ENCODE measurements at places on chromosomes 2 and 18.

DNA sequence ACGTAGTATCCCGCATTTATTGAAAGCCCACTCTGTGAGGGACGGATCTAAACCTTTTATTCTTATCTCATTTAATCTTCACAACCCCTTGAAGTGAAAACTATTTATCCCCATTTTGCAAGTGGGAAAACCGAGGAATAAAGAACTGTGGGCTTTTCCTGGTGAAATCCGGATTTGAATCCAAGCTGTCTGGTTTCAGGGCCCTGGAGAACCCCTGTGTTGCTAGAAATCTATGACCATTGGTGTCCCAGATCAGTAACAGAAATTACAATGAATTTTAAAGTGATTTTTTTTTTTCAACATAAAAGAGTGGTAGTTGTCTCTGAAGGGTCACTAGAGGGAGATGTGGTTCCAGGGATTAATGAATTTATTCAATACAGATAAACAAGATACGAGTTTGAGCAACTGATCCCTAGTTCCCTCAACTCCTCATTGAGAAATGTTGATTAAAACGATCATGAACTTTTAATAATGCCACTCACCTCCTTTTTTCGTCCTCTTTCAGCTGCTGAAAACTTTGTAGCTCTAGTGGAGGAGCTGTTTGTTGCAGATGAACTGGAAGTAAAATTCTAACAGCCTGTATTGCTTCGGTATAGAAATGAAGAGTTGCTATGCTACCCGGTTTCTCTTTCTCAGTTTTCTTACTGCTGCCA, 940 bp downstream of the XRCC5 start:
- no peak for DNase-seq

GRCh38 chr2:128754246-128754724, 435.6 kb upstream of the HS6ST1 start:
- no peak for DNase-seq

- no peak for DNase-seq
These were observed 2.1 kb upstream of the STK17B start for GRCh38 chr2:196173505-196173904.

DNA sequence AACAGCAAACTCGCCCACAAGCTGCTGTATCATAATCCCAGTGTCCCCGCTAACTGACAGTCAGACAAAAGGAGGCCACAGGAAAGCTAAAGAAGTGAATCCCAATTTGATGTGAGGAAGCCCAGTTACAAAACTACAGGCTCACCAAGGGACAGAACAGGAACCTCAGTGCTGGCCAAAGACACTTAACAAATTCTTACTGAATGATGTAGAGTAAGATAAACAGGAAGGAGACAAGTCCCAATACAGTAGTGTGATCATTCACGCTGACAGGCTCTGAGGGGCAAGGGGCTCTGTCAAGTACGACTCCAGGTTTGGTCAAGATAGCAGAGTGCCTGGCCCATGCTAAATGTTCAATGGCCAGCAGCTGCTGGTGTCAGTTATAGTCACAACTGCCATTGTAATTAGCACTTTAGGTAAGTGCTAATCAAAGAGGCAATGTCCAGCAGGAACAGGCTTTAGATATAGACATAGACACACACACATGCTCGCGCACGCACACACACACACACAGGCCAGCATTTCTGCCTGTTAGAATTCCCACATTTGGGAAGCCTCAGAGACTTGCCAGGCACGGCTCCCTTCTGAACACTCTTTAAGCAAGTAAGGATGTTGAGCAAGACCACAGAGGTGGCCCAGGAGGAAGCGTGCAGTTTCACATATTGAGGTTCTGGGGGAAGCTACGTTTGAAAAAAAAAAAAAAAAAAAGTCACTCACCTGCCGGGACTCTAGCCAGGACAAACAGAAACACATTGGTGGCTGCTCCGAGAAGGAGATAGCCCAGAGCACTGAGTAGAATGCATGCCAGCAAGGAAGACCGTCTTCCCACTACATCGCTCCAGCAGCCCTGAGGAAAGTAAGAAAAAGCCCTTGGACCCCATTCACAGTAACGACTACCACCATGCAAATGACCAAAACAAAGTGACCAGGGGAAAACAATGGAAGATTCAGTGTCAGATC, 35.4 kb upstream of the TMEM182 start:
- DNase-seq, result no peak

DNA sequence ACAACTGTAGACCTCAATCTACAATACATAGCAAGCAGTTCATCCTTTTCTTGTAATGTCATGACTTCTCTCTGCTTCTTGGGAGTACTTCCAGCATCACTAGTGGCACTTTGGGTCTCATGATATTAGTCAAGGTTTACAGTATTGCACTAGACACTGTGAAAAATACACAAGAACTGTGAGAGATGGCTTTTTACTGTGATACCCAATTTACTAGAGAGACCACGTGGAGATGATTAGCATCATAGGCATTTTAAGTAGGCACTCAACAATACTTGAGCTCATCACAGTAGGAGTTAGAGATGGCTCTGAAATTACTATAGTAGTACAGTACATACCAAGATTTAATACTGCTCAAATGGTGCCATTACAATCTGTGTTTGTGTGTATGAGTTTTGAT, 112.8 kb upstream of the EML6 start:
- DNase-seq, result no peak

- DNase-seq, result no peak
These were observed 71.2 kb downstream of the MAIP1 start for GRCh38 chr2:200026332-200027230.

DNA sequence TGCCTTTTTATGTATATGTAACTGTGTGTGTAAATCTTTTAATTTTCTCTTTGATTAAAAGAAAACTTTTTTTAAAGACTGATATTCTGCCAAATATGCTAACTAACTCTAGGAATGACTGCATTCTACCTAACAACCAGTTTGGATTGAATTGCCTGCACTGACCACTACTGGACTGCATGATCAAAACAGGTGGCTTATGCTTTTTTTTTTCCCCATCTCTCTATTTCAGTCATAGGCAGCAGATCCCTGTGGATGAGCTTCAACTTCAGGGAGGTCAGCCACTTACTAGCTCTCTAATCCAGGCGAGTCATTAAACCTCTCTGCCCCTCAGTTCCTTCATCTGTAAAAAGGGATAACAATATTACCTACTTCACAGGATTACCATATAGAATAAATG, 138.6 kb upstream of the SERTAD2 start:
- no peak for DNase-seq

- no peak for DNase-seq
These were observed 337.1 kb downstream of the CTNNA2 start for GRCh38 chr2:79849949-79850348.

- no peak for DNase-seq
These were observed 159.5 kb downstream of the ACKR3 start for GRCh38 chr2:236728916-236729670.

DNA sequence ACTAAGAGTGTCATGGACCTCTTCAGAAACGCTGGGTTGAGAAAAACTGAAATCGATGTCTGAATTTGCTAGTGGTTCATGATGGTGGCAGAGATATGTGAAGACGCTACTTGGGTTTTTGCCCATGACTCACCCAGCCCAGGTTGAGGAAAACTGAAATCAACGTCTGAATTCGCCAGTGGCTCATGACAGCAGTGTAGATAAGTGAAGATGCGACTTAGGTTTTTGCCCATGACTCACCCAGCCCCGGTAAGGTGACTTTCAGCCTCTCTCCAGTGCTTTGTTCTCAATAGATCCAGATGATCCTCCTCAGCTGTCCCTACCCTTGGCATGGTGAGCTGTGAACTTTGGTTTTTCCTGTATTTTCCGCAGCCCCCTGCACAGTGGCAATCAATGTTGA, 105.3 kb upstream of the SIX3 start:
- no peak for DNase-seq

DNA sequence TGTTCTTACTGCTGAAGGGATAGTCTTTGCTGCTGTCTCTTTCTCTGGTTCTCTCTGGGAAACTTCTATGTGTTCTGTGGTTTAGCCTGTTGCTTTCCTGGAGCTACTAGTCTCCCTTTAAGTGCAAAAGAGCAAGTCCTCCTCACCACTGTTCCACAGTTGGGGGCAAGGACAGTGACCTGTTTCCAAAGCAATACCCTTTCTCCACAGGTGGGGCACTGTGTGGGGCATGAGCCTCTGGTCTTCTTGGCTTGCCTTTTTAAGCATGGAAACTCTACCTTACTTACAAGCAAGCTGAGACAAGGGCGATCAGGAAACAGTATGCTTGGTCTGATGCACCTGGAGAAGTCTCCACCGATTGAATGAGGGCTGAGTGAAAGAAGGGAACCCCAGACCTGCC, 156.7 kb downstream of the CPS1 start:
- no peak for DNase-seq

GRCh38 chr2:135903650-135904049, 27.4 kb upstream of the MCM6 start:
- DNase-seq, result no peak

GRCh38 chr2:46416739-46417403, 62.5 kb upstream of the TMEM247 start:
- DNase-seq, result no peak

- no peak for DNase-seq
These were observed 309.5 kb downstream of the NDUFA10 start for GRCh38 chr2:239715606-239716005.

DNA sequence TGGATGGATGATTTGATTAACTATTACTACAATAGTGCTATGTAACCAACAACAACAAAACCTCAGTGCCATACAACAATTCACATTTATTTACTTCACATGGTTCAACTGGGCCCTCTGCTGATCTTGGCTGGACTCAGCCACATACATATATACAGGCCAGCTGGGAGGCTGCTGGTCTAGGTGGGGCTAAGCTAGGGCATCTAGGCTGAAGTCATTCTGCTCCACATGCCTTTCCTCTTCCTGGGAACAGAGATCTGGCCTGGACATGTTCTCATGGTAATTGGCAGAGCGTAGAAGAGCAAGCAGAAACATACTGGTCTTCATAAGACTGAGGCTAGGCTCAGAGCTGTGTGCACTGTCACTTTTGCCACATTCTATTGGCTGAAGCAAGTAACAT, 102.8 kb upstream of the RNF152 start:
- no peak for DNase-seq

DNA sequence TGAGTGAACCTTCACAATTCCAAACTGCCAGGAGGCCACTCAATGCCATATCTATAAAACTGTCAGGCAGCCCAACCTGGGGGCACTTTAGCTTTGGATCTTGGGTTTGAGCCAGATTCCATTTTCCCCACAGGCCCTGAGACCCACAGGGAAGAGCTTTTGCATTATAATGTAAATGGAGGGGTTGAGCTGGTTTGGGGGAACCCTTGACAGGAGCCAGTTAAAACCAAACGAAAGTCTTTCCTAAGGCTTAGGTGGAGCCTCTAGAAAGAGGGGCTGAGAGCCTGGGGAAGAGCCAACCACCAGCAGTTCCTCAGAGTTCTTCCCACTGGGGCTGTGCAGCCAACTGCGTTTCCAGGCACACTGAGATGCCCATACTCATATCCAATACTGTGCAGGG, 42.7 kb downstream of the BCL11A start:
- DNase-seq, result no peak

DNA sequence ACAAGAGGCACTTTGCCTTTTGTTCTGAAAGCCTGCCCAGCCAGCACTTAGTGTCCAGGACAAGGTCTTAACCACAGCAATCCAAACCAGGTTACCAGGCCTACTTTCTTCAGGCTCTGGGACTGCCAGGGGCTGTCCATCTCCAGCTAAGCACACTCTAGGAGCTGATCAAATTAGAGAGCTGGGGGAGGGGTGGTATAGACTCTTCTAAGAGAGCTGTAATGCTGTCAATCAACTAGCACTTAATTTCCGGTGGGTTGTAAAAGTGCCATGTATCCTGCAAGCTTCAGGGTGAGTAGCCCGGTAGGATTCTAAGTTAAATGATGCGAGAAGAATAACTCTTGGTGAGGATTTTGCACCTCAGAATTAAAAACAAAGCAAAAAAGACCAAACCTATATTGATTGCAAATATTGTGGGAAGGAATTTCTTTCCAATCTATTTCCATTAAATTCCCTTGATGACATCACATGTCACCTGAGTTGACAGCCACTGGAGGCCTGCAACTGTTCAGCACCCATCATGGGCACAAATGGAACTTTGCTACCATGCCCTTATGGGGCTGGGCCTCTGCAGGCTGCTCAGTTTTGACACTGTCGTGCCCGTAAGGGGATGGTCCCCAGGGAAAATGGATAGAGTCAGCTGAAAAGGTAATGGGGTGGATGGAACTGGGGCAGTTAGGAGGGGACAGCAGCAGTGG, 8.7 kb upstream of the COX7A2L start:
- no peak for DNase-seq

DNA sequence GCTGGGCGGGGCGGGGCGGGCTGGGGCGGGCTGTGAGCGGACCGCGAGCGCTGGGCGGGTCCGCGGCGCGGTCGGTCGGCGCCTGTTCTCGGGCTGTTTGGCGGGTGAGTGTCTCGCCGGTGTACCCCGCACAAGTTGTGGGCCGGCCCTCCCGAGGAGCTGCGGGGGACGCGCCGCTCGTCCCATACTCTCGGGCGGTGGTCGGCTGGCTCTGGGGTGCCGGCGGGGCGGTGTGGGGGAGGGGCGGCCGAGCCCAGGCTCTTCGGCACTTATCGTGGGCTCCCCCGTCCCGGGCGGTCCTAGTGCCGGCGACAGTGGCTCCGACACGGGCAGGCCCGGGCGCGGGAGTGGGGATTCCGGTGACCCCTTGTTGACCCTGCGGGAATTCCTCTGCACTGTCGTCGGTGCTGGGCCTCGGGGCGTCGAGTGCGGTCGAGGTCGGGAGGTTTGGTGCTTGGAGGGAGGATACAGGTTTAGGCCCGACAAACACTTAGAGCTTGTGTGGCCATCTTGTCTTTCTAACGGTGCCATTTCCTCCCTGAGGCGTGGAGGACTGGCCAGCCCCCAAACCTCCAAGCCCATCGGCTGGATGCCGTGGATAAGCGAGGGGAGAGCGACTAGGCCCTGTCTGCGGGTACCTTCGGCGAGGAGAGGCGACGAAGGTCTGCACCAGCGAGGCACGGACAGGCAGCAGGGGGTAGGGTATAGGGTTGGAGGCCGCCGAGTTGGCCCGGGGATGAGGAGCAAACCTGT, at the start of gene SEPTIN2:
SEPTIN2 (plus strand) TSS at position 47 of the 753 bp plus-strand sequence. CDS start 8,308 bp downstream, outside the sequence.
- DNase-seq, result no peak

GRCh38 chr2:183164650-183165015, 40.4 kb downstream of the NUP35 start:
- DNase-seq, result no peak

- no peak for DNase-seq
These were observed 252.2 kb downstream of the KLHL29 start for GRCh38 chr2:23637011-23637778.

DNA sequence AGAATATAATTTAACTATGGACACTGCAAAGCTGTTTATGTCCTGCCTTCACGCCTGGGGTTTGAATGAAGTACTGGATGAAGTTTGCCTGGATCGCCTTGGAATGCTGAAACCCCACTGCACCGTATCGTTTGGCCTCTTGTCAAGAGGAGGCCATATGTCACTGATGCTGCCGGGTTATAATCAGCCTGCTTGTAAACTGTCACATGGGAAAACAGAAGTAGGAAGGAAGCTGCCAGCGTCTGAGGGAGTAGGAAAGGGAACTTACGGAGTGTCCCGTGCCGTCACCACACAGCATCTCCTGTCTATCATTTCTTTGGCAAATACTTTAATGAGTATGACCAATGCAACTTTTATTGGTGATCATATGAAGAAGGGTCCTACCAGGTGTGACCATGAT, 105.8 kb downstream of the WDR7 start:
- DNase-seq, result no peak

Data from NCI-H1436 treated with DMSO at 0.1 percent for 48 hours (cell line).